ENCODE measurements at places on chromosomes 2 and 18.

GRCh38 chr2:21544392-21544791 lies 420.6 kb downstream of the TDRD15 start:
- DNase-seq = no peak

- peak; percentile 84 for DNase-seq
These were observed 30.8 kb upstream of the GLS start for GRCh38 chr2:190849774-190850173.

DNA sequence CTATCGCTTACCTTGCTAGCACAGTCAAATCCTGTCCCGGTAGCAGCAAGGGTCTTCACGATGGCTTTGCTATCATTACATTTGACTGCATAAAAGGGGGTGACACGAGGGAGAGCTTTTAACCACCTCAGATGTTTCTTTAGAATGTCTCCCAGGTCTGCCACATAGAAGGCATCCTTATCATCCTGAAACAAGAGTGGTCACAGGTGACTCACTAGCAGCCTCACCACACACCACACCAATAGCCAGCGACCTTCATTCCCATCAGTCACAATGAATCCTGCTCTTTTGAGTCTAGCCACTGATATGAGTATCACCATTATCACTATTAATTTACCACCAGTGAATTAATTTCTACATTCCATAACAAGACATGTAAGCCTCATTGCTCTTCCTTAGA lies 3.7 kb downstream of the ODC1 start:
- no peak for DNase-seq

- DNase-seq = no peak
These were observed 637 bp upstream of the SFT2D3 start for GRCh38 chr2:127700527-127701192.

GRCh38 chr2:142668420-142668819 lies 209.0 kb upstream of the KYNU start:
- DNase-seq = no peak

DNA sequence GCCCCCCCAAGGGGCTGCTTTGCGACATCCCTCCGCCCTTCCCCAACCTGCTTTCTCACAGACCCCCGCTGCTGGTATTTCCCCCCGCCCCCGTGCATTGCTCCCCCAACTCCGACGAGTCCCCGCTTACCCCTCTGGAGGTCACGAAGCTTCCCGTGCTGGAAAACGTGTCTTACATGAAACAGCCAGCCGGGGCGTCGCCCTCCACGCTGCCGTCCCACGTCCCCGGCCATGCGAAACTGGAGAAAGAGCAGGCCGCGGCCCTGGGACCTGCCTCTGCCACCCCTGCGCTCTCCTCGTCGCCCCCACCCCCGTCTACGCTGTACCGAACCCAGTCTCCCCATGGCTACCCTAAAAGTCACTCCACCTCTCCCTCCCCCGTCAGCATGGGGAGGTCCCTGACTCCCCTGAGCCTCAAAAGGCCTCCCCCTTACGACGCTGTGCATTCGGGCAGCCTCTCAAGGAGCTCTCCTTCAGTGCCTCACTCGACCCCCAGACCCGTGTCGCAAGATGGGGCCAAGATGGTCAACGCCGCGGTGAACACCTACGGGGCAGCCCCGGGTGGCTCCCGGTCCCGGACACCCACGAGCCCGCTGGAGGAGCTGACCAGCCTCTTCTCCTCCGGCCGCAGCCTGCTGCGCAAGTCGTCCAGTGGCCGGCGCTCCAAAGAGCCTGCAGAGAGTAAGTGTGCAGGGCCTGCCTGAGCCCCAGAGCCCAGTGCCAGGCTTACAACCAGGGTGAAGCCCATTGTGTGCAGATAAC lies 183.0 kb downstream of the NYAP2 start:
- no peak for DNase-seq

- no peak for DNase-seq
These were observed 65.8 kb downstream of the INO80D start for GRCh38 chr2:206020171-206020570.

DNA sequence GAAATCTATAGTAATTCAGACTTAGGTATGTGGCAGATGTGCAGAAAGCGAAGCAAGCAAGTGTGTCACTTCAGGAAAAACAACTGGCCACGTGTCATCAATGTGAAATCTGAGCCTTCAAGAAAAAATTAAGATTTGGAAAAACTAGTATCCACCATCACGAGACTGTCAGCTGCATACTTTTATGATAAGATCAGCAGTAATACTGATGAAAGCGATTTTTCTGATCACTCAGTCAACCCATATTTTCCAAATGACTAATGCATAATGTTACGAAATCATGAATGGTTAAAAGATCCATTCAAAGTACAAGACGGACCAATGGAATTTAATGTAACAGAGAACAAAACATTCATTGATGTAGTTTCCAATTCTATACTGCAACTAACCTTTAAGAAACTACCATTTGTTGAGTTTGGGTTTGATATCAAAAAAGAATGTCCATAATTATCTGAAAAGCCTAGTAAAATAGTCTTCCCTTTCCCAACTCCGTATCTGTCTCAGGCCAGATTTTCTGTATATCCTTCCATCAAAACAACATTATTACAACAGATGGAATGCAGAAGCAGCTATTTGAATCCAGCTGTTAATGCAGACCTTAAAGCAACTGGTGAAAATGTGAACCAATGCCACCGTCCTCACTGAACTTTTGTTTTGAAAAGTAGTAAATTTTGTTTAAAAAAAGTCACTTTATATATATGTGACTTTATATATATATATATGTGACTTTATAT lies 17.0 kb upstream of the BCL2 start:
- DNase-seq = peak; percentile 93

DNA sequence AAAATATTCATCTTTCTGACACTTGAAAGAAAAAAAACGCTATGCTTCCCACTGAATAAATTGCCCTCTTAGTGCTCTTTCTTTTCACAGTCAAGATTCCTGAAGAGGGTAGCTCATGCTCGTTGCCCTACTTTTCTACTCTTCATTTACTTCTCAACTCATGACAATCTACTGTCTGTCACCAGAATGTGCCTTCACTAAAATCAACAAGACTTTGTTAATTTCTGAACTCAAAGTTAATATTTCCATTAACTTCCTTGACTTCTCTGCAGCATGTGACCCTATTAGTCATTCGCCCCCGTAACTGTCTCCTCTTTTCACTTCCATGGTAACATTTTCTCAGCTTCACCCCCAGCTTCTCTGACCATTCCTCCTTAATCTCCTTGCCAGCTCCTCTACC lies 98.9 kb upstream of the MAPRE2 start:
- no peak for DNase-seq

GRCh38 chr18:56307354-56308170 lies 330.8 kb downstream of the TXNL1 start:
- DNase-seq = no peak

DNA sequence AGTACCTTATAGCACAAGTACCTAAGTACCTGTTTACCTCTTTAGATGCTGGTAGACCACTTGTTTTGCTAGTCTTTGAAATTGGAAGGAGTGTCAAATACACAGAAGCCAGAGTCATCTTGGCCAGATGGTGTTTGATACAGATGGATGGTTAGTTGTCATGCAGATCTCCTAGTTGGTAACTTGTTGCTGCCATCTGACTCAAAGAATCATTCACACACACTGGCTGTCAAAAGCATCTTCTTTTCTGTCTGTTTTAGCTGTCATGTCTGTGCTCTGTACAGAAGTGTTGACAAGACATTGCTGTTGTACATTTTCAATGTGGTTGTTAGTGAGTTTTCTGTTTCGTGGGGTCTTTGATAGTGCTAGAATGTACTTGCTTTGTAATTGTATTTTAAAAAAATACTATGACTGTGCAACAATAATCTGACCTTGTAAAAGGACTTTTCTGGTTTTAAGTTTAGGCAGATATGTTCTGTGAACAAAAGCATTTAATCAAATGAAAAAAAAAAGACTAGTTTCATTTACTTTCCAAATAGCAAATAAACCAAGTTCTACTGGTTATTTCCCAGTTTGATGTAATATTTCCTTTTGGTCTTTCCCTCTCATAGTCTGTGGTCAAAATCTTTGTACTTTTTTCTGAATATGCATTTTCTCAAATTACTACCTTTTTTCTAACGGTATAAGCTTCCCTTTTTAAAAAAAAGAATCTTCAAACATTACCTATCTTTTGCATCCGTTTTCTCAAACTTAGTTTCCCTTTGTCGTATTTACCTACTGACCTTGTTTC lies 39.9 kb downstream of the TANK start:
- DNase-seq = no peak

DNA sequence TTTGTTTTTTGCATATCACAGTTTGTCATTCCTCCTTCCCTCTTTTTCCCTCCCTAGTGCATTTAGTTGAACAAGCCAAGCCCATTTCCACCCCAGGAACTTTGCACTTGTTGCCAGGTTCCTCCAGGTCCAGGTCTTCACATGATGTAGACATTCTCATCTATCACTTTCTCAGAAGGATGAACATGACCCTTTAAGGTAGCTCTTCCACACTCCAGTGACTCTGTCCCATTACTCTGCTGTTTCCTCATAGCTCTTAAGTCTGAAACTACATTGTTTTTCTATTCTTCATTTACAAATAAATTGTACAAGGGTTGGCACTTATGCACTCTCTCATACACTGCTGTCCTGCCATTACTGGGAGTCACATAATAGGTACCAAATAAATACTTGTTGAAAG lies 6.1 kb downstream of the KYNU start:
- no peak for DNase-seq

- no peak for DNase-seq
These were observed 107.6 kb downstream of the TMEM17 start for GRCh38 chr2:62398356-62398755.

DNA sequence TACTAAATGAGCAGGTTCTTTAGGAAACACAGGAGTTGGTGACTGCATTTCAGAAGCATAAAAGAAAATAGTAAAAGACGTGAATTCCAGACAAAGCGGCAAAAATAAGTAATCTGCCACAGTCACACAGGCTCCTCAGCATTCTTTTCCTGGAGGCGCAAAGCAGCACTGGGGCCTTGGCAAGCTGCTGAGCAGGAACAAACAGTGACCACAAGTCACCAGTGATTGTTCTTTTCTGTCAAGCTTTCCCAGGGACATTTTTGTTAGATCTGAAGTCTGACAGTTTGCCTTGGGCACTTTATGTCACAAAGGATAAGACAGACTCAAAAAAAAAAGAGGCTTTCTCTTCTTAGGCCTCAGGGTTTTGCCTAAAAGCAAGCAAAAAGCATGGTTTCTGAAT lies 216.2 kb downstream of the CDH20 start:
- DNase-seq = no peak

- DNase-seq = no peak
These were observed 76.1 kb downstream of the SEPTIN10 start for GRCh38 chr2:109537565-109538222.

- DNase-seq = no peak
These were observed 1.2 kb upstream of the GPR39 start for GRCh38 chr2:132415256-132415914.

DNA sequence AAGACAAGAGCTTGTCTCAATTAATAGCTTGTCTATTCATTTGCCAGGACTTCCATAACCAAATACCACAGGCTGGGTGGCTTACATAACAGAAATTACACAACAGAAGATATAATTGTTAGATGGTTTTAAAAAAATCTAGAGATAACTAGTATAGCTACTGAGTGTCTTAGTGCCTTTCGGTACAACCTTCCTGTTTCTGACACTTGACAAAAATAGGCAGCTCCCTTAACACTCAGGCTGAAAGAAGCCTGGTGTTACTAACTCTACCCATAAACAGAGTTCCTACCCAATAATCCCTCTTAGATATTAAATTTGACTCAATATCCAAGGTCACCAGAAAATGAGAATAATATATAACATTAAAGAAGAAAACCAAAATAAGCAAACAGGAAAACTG lies 129.7 kb downstream of the BARD1 start:
- no peak for DNase-seq

DNA sequence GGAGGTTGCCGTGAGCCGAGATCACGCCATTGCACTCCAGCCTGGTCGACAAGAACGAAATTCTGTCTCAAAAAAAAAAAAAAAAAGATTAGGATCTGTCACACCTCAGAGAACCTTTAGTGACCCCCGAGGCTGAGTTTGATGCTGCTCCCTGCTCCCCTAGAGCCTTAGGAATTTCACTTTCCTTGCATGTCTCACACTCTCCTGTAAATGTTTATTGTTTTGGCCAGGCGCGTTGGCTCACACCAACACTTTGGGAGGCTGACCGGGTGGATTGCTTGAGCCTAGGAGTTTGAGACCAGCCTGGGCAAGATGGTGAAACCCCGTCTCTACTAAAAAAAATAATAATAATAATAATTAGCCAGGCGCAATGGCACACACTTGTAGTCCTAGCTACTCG lies 31.5 kb downstream of the SRSF7 start:
- DNase-seq = no peak

GRCh38 chr2:159553727-159554126 lies 62.6 kb downstream of the BAZ2B start:
- DNase-seq = no peak

- DNase-seq = no peak
These were observed 521.8 kb upstream of the ZEB2 start for GRCh38 chr2:145041706-145042105.

DNA sequence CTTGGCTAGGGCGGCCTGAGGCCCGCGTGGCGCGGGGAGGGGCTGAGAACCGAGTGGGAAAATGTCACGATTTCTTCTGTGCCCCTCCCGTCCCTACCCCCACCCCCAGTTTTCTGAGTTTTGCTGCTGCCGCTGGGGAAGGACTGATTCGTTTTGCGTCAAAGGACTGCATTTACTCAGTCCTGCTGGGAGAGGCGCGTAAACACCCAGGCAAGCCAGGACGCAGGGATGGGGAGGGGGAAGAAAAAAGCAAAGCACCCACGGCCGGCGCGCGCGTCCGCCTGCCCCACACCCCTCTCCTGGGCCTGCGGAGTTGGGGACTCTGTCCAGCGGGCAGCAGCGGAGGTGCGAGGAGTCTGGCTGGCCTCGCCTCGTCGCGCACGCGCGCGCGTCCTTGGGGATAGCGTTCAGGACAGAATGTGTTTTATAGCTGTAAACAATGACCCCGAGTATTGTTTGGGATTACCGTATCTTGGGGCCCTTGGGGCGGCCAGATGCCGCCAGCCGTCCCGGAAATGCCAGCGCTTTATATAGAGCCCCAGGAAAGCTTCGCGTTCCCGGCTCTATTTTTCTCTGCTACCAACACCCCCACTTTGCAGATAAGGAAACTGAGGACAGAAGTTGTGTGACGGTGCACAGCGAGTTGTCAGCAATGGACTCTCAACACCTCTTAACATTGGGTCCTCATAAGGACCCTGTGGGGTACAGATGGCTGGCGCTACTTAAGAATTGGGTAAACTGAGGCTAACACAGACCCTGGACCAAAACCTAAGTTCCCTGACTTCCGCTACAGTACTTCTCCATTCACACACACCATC lies 1.7 kb upstream of the FOSL2 start:
- peak; percentile 69 for DNase-seq

DNA sequence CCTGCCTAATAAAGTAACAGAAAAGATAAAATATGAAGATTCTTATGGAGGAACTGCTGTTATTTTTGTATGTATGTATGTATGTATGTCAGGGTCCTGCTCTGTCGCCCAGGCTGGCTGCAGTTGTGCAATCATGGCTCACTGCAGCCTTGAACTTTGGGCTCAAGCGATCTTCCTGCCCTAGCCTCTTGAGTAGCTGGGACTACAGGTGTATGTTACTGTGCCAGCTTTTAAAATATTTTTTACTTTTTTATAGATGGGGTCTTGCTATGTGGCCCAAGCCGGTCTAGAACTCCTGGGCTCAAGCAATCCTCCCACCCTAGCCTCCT lies 26.7 kb downstream of the ANKRD29 start:
- DNase-seq = no peak

GRCh38 chr18:58915006-58915799 lies 50.5 kb downstream of the ZNF532 start:
- no peak for DNase-seq

- DNase-seq = no peak
These were observed 110.0 kb upstream of the ZEB2 start for GRCh38 chr2:144629935-144630334.
